ENCODE measurements at places on chromosomes 11 and 22. TPM values are rescaled to one million over a fixed set of nuclear protein-coding genes. Genes with fewer than 3 reads are reported as not detected.

F2 gene
- polyA plus RNA-seq: not detected

ACR gene
- 0.28 TPM for polyA plus RNA-seq

OR52I1 gene
- polyA plus RNA-seq: not detected

TMEM86A gene
- polyA plus RNA-seq: 3.1 TPM

FOLH1 gene
- polyA plus RNA-seq: 2.6 TPM

ABCC8 gene
- polyA plus RNA-seq: 3.9 TPM

OR52N4 gene
- not detected for polyA plus RNA-seq

HDHD5 gene
- 43.0 TPM for polyA plus RNA-seq

KCTD14 gene
- polyA plus RNA-seq: 1.7 TPM

- DNase-seq: no peak
These were observed 132.3 kb downstream of the APIP start for GRCh38 chr11:34783816-34784317.

DNA sequence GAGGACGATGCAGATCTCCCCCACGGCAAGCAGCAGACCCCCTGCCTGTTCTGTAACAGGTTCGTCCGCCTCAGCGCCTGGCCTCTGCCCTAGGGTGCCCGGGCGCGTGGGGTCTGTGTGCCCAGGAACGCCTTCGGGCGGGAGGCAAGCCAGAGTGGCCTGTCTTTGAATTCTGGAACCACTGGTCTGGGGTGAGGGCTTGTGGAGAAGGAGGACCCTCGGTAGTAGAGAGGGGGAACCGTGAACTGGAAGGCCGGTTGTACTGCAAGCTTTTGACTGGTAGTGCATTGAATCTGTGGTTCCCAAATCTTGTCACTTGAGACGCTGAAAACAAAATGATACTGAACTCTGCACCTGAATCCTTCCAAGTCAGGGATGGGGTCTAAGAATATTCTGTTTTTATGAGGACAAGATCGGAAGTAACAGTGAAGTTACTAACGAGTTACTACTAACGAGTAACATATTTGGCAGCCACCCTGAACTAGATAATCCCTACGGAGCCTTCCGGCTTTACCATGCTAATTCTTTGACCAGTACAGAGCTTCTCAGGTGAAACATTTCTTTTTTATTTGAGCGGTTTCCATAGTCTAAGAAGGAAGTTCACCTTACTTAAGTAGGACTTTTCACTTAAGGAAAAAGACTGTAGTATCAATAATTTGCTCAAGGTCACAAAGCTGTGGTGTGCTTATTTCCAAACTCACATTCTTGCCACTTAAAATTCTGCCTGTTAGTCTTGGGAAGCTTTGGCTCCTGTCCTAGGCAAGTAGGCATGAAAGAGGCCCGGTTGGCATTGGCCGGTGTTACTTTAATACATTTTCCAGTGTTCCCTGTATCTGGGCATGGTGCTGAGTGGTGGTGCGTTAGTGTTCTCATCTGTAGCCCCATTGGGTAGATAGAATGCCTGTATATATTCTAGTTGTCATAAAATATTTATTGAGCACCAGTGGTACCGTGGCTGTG, 860 bp downstream of the PRMT3 start:
- peak; percentile 24 for DNase-seq

- peak; percentile 50 for DNase-seq
These were observed 101.8 kb downstream of the USP35 start for GRCh38 chr11:78290293-78291176.

- no peak for DNase-seq
These were observed 6.5 kb upstream of the PLET1 start for GRCh38 chr11:112267188-112267591.

DNA sequence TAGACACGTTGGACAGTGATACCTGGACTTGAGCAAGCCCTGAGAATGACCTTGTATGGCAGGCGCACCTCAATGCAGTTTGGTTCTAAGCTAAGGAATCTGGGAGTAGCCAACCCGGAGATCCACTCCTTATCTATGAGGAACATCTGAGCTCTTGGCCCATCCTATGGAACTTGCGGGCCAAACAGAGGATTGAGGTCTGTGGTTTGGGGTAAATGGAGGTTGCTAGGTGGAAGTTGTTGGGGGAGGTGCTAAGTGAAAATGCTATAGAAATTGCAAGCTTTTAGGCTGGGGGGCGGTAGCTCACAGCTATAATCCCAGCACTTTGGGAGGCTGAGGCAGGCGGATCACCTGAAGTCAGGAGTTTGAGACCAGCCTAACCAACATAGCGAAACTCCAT, 8.9 kb downstream of the GDPD5 start:
- DNase-seq: no peak

DNA sequence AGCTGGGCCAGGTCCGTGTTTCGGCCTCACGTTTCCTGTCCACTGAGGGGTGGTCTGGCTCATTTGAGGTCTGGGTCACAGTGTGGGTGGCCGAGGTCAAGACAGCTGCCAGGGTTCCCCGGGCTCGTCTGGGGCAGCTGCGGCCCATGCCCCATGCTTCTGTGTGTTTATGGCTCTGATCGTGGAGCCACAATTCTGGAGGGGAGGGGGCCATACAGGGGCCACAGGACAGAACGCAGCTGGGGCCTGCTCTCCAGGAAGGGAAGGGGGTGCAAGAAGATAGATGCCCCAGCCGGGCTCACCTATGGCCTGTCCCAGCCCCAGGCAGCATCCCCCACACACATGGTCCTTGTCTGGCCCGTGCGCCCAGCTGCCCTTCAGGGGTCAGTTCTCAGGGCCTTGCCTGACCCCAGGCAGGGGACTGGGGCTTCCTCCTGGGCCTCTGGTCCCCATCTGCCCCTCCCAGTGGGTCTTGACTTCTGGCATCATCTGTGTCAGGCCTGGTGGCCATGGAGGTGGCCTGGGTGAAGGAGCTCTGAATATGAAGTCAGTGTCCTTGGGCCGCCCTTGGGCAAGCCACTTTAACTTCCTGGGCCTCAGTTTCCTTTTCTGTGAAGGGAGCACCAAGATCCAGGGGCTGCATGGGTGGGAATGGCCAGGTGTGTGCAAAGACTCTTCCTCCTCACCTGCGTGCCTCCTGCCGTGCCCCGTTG, 8.4 kb downstream of the TSPAN32 start:
- no peak for DNase-seq

- no peak for DNase-seq
These were observed 12.4 kb upstream of the NAP1L4 start for GRCh38 chr11:3004481-3004880.

- no peak for DNase-seq
These were observed 50.5 kb upstream of the ZBED5 start for GRCh38 chr11:10908215-10908951.

- no peak for DNase-seq
These were observed 65.6 kb downstream of the IGLL1 start for GRCh38 chr22:23514322-23515038.

DNA sequence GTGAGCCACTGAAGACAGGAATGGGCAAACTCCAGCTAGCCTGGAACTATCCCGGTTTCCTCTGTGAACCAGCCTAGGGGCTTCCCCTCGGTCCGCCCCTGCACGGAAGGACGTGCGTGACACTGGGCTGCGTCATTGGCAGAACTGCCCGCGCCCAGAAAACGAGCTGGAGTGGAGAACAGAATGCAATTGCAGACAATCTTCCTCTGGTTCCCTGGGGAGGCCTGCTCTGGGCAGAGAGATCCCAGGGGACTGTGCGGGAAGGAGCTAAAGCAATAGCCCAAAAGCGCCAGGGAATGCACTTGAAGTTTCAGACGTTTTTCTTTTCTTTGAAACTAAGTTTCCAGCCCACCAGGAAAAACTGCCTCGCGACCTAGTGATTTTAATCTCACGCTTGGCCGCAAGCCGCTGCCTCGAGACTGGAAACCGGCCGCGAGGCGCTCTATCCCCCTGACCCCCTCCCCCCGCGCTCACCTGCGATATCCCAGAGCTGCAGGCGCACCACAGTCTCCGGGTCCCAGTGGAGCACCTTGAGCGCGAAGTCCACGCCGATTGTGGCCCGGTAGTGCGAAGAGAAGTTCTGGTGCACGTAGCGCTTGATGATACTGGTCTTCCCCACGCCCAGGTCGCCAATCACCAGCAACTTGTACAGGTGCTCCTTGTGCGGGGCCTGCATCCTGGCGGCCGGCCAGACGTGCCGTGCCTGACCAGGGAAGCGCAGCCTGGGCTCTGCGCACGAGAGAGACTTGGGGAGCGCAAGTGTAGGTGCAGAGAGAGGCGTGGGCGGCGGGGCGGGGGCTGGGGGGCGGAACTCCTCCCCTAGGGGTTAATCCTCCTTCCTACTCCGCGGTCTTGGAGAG, at the start of gene RAB38:
RAB38 (minus strand) TSS at position 735 of the 860 bp plus-strand sequence; CDS start at position 676, 59 bp downstream.
- DNase-seq: peak; percentile 73

DNA sequence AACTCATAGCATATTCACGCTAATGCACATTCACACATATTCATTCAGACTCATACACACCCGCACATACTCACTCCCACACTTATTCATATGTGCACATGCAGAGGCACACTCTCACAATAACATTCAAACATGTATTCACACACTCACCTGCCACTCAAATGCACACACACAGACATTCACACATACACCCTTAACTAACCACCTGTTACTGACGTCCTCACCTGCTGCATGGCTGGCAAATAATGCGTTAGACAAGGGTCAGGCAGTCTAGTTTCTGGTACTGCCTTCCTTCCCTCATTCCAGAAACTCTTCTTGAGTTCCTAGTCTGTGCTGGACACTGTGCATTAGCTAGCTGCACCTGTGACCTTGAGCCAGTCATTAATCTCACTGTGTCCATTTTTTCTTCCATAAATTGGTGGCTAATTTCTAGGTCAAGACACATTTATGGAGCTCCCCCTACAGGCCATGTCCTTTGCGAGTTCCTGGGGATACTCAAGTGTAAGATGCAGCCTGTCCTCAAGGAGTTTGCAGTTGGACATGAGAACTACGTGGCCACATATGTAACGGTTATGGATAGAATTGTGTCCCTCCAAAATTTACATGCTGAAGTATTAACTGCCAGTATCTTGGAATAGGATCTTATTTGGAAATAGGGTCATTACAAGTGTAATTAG, 34.5 kb upstream of the SEZ6L start:
- no peak for DNase-seq

GRCh38 chr11:121648306-121648705, 195.5 kb upstream of the SORL1-AS1 start:
- DNase-seq: no peak

DNA sequence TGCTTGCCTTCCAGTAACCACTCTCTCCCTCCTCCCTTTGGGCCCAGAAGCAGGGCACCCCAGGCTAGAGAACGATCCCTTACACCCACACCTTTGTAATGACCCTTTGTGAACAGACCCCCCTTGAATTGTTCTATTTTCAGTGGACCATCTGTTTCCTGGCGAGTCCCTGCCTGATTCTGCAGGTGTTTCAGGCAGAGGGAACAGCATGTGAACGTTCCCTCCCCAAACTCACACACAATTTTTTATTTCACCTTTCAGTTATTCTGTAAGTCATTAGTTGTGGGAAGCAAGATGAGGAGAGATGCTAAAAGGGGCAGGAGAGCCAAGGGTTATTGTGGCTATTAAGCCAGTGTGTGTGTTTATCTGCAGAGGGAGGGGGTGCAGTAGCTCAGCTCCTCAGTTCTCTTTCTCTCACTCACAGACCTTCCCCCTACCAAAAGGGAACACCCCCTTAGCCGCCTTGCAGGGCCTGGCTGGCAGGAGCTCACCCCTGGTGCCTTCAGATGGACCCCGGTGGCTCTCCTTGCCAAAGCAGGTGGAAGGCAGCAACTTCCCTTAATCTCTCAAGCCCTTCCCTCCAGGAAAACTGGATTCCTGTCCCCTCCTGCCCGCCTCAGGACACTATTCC, 64.8 kb upstream of the SPON1 start:
- peak; percentile 22 for DNase-seq

DNA sequence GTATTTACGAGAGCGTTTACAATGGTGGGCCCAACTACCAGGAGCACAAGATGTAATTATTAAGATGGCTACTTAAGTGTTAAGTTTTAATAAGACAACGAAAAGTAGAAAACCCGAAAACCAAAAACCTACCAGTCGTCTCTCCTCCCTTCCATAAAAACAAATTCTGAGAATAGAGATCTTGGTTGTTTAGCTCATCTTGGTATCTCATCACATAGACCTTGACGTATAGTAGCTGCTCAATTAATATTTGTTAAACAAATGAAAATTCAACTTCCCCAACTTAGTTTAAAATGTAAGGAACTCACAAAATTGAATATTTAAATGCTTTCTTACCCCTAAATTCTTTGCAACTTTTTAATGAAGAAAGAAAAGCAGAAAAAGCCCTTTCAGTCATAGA, 669 bp downstream of the KDM4D start:
- DNase-seq: peak; percentile 8
